ENCODE measurements at places on chromosomes 4 and X. TPM values are rescaled to one million over a fixed set of nuclear protein-coding genes. Genes with fewer than 3 reads are reported as not detected.

The SUV39H1 gene
- total RNA-seq = 8.1 TPM

The MAGEB10 gene
- not detected for total RNA-seq

The CXCL9 gene
- not detected for total RNA-seq

The MTTP gene
- not detected for total RNA-seq

The PDE6B gene
- total RNA-seq = 0.11 TPM

The HSD17B13 gene
- not detected for total RNA-seq

The MAGEA11 gene
- total RNA-seq = not detected

All from GM23248 (cell line).